Posterior cingulate gyrus (tissue), 11 donors: ENCODE measurements at places on chromosomes 4 and X.

- DNase-seq = no peak
Measured at GRCh38 chrX:46704767-46705386, 54.0 kb downstream of the SLC9A7 start.

DNA sequence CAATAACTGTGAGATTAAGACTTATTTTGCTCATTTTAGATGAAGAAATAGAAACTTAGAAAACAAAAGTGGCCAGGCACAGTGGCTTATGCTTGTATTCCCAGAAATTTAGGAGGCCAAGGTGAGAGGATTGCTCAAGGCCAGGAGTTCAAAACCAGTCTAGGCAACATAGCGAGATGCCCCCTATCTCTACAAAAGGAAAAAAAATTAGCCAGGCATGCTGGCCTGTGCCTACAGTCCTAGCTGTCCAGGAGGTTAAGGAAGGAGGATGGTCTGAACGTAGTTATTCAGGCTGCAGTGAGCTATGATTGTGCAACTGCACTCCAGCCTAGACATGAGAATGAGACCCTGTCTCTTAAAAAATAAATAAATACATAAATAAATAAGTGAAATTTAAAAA lies 28.0 kb downstream of the APELA start:
- no peak for DNase-seq

DNA sequence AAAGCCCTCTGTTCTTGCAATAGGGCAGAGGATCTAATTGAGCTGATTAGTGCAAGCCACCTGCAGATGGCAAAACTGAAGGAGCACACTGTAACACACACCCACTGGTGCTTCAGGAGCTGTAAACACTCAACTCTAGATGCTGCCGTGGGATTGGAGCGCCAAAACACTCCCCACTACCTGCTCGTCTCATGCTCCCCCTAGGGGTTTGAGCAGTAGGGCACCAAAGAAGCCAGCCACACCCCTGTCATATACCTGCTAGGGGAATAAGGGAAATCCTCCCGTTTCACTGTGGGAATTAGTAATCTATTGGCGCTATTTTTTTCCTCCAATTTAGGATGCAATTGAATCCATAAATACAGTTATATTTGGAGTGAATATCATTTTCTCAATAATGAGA lies 360.2 kb downstream of the GLUD2 start:
- DNase-seq = no peak

DNA sequence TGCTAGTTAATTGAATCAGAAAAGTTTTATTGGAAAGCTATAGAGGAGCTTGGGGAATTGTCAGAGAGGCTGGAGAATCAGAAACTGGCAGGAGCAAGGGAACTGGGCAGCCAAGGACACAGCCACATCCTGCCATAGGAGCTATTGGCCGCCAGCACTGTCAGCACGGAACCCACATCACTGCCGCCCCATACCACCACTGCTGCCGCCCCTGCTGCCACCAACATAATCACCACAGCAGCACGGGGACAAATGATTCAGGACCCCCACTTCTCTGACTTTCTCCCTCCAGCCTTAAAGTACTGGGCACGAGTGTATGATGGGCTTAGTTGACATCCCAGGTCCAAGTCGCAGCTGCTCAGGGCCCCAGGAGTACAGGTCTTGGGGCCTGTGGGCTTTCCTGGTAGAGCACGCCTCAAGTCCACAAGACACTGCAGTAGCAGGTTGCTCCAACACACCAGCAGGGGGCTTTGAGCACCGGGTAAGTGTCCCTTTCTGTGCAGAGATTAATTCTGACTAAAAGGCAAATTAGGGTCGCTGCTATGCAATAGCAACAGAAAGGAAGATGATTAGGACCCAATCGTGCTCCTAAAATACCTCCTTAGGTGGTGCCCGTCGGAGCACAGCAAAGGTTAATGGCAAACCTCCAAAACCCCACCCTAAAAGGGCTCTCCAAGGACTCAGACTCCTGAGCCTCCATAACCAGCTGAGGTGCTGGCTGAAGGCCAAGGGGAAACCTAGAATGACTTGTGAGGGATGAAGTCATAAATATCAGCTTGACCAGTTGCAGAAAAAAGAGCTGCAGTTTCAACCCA lies 6.9 kb downstream of the PJA1 start:
- DNase-seq = peak; percentile 27

GRCh38 chr4:88211473-88212252 lies 53.2 kb upstream of the ABCG2 start:
- DNase-seq = no peak

DNA sequence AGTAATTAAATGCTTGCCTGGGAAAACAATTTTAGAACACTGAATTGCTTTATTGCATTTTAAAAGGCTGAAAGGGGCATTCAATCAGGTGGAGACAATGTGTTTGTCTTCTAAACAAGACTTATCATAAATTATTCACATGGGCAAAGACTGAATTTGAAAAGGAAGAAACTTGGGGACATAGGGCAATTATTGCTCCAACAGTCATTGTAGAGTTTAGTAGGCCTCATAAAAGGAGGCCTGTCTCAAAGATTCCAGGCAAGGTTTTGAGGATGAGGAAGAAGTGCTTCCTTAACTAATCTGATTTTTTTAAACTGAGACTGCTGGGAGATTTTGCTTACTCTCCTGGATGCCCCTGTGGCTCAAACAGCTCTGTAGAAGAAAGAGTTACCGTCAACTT lies 174.4 kb upstream of the RPS6KA3 start:
- DNase-seq = no peak

DNA sequence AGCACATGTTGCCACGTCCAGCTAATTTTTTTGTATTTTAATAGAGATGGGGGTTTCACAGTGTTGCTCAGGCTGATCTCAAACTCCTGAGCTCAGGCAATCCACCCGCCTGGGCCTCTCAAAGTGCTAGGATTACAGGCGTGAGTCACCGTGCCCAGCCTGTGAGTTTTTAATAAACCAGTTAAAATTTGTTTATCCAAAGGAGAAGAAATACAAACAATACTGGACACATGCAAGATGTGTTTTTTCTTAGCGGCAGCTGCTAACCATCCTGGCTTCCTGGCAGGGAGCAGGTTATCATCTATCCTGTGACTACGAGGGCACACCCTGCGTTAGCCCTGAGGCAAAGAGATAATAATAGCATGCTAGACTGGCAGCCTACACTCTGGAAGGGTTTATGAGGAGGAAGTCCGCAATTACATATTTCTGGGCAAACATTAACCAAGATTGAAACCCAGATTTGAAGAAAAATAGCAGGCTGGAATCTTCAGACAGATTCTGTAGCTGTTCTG lies 191.4 kb downstream of the SPRY1 start:
- DNase-seq = no peak

- DNase-seq = no peak
Measured at GRCh38 chr4:18020145-18020670, 1.3 kb downstream of the LCORL start.

DNA sequence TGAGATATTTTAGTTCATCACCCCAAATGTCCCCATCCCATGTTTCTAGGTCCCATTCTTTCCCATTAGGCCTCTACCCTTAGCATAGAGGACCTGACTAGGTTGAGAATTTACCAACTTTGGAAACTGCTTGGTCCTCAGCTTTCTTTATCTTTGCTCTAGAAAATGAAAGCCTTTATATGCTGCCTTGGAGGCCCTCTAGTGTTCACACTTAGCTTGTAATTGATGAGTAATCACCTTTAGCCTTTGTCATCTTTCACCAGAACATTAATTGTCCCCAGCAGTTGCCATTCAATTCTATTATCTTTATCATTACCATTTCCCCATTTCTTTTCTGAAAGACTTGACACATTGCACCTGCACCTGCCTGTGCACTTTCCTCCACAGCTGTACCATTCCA lies 589.2 kb upstream of the NR3C2 start:
- DNase-seq = no peak

- DNase-seq = no peak
Measured at GRCh38 chrX:10501611-10502010, 118.8 kb downstream of the MID1 start.

DNA sequence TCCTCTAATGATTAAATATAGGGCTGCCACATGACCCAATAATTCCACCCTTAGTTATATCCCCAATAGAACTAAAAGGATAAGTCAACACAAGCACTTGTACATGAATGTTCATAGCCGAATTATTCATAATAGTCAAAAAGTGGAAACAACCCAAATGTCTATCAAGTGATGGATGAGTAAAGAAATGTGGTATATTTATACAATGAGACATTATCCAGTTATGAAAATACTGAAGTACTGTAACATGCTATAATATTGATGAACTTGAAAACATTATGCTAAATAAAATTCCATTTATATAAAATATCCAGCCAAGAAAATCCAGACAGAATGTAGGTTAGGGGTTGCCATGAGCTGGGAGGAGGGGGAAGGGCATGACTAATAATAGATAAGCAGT lies 436.7 kb upstream of the AADAT start:
- no peak for DNase-seq

DNA sequence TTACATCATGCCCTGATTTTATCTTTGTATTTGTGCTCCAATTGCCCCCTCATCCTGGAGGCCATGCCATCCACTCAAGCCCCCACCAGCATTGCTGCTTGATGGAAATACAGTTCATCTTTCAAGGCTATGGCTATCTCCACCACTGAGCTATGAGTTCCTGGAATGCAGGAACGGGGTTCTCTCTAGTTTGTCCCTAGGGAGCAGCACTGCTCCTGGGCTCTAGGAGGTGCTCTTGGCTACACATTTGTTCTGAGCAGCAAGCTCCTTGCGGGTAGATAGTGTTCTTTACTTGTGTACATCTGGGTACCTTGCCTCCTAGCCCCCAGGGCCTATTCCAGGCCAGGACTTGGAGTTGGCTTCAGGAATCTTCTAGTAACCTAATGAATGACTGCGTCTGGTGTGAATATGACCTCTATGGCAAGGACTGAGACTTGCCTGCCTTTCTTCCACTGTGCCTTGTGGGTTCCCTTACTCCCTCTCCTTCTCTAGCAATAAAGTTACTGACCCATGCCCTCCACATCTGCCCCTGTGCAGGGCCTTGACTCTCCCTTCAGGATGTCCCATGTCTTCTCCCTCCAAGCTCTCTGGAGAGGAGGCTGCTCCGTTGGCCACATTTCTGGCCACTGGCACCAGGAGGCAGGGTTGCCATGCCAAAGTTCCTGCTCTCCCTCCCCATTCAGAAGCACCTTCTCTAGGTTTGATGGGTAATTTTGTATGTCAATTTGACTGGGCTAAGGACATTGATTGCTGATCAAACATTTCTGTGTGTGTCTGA lies 7.6 kb downstream of the CITED1 start:
- no peak for DNase-seq

DNA sequence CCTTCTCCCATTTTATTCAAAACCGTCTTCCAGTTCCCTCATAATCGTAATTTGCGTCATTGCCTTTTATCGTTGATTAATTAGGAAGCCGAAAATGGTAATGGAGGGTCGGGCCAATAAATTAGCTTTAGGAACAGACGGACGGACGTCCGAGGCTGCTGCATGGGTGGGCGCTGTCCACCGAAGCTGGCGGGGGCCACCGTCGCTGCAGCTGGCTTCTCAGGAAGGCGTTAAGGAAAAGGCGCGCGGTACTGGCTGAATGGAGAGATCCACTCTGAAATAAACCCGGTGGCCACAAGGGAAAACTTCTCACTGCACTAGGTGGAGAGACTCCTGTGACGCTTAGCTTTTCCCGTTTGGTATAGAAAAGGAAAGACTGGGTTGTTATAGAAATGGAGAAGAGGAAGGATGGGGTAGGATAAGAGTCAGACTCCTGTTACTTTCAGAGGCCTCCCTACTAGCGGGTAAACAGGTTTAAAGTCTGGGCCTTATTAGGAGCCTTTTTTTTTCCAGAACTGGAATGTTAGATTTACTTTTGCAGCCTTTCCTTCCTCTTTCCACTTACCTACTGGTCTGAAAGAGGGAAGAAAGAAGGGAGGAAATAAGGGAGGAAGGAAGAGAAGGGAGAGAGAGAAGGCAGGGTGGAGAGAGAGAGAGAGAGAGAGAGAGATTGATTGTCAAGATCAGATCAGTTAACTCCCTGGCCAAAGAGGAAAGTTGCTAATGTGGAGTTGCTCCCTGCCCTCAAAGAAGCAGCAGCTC lies 11.3 kb upstream of the PRDM8 start:
- no peak for DNase-seq

DNA sequence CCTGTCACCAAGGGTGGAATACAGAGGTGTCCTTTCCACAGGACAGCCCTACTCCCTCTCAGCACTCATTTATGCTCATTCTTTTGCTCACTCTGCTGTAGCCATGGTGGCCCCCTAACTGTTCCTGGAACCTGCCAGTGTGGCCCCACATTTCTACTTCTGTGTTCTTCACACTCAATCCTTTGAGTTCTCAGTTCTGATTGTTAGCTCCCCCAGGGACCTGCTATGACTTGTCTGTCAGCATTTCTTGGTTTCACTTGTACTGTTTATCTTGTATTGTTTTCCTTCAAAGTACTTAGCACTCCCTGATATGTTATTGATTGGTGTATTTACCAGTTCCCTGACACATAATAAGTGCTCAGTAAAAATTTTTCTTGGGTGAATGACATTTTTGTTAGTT lies 14.9 kb downstream of the VBP1 start:
- DNase-seq = no peak
